Stimulated activated CD4-positive, alpha-beta T cell treated with anti-CD3 and anti-CD28 coated beads, Interleukin-1b, Interleukin-23, amount 100 ng/mL, for 24 hours (primary cell): ENCODE measurements at places on chromosomes 1 and 21.

GRCh38 chr1:216123446-216124191 is 299.6 kb downstream of the USH2A start:
- no peak for DNase-seq

DNA sequence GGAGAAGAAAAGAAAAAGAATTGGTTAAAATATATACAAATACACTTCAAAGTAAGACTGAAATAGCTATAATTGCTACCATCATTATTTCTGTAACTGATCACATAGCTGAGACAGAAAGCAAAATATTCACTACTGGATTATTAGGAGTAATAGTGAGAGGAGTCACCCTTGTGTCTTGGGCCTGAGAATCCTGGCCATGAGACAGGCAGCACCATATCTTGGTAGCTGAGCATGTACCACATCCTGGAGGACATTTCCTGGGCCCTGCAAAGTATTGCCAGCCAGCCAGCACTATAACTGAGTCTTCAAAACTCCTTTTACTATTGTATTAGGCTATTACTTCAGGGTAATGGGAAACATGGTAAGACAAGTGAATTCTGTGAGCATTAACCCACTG is 63.5 kb downstream of the C1orf185 start:
- DNase-seq, result no peak

DNA sequence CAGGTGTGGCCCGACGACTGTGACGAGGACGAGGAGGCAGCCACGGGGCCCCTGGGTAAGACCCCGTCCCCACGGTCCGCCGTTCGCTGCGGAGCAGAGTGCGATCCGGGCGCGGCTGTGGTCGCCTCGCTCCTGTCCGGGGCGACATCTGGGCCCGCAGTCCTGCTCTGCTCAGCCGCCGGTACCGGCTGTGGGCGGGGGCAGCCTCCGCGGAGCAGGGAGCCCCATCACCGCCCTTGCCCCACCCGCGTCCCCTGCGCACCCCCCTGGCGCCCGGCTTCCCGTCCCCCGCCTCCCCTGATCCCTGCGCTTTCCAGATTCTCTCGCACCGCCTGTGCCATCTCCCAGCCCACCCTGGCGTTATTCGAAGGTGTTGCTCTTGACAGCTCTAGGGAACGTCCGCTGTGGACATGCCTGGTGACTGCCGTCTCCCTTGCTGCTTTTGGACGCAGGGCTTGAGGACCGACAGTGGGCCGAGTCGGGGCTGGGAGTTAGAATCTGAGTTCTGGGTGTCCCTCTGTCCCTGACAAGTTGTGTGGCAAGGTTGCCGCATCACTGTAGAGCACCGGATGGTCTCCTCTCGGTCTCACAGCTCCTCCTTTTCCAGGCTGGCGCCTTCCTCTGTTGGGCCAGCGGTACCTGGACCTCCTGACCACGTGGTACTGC is 596 bp downstream of the TOR3A start:
- no peak for DNase-seq

DNA sequence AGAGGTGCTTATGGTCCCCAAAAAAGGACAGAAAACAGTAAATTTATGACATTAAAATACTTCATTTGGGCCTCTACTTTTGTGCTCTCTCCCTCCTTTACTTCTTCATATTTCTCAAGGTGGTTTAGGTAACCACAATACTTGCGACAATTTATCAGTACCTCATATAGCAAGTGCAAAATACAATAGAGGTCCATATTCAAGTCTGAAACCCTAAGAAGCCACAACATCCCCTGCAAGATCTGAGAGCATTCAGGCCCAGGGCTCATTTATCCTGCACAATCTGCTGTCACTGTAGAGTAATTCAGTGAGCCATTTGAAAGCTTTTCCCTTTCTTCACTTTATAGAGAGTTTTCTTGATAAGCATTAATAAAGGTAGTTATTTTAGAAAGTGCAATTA is 24.2 kb upstream of the ATP6V1G3 start:
- DNase-seq, result no peak

DNA sequence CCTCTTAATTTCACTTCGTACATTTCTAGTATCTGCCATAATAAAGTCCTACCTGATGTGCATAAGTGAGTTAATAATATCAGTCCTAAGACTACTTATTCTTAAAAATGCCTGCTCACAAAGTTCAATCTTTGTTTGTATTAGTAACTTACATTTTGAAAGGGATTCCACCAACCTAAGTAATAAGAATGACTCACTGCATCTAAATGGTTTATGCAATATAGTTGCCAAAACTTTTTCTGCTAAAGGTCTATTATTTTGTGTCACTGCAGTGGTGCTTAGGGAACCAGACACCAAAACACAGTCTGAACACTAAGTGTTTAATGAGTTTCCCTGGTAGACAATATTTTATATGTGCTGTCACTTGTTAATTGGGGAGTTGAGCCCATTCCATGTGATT is 1.8 kb downstream of the ZNF669 start:
- no peak for DNase-seq

- no peak for DNase-seq
These were observed 453.8 kb downstream of the NEGR1 start for GRCh38 chr1:71828431-71829012.

DNA sequence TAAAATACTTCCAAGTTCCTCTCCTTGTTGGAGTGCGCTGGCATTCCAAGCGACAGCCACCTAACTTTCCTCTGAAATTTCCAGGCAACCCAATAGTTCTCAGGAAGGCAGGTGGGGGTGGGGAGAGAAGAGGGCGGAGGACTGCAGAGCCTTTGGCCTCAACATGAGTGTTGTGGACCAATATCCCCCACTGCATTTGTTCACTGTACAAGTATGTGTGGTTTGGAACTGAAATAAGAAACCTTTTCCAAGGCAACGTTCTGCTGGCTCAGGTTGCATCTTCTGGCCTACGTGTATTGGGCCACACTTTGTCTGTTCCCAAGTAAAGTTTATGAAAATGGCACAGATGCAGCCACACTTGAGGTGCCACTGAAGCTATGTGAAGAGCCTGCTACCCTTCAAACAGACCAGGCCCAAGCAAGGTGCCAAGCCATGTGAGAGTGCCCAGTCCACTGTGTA is 153.4 kb downstream of the DHRS3 start:
- no peak for DNase-seq

DNA sequence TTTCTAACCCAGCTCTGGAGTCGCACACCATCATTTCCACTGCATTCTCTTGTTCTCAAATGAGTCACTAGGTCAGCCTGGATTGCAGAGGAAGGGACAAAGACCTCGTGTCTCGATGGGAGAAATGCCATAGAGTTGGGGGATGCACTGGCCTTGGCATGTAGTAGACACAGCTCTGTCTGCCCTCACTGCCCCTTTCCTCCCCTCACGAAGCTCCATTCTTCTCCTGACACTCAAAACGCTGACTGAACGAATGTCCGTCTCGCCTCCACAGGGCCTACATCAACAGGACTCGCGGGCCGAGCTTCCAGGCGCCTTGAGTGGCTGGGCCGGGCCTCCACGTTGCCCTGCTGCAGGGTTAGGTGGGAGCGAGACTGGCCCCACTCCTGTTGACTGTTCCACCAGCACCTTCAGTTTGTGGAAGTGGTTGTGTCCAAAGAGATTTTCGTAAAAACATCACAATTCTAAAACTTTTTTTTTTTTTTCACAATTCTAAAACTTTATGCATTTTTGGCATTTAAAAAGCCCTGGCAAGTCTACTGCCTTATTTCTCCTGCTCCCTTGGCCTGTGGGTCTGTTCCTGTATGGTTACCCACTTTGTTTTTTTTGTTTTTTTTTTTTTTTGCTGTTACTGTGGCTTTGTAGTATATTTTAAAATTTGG is 18.8 kb downstream of the PKNOX1 start:
- no peak for DNase-seq

- DNase-seq, result no peak
These were observed 1.4 kb downstream of the JUN start for GRCh38 chr1:58782178-58783089.
